ENCODE measurements at places on chromosomes 3 and 15.

DNA sequence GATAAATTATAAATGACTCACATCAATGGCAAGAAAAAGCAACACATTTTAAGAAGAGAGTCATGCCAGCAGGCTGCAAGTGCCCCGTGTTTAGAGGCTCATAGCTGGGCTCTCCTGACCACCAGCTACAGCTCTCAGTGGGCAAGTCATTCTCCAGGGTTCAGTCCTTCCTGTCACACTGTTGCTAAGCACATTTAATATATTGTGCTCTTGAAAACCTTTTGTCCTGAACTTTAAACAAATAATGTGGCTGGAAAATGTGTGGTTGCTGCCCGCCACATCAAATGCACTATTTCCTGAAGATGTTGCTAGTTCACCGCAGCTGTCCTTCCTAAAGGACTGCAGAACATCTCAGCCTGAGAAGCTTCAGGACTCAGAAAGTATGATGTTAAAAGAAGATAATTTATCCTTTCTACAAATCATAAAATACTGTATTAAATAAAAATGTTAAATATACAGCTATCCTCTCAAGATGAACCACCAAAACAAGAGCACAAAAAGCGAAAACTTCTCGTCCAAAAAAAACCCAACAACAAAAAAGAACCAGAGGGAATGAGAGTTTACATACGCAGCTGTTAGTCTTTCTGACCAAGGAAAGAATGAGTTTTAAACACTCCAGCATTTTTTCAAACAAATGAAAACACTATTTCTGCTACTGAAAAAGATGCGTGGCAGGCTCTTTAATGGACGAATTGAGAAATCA lies 951 bp downstream of the TARS3 start:
- DNase-seq, result no peak

GRCh38 chr3:40178012-40178594 lies 131.4 kb upstream of the EIF1B start:
- DNase-seq, result no peak

- no peak for DNase-seq
These were observed 241.4 kb downstream of the ISL2 start for GRCh38 chr15:76577879-76578512.

DNA sequence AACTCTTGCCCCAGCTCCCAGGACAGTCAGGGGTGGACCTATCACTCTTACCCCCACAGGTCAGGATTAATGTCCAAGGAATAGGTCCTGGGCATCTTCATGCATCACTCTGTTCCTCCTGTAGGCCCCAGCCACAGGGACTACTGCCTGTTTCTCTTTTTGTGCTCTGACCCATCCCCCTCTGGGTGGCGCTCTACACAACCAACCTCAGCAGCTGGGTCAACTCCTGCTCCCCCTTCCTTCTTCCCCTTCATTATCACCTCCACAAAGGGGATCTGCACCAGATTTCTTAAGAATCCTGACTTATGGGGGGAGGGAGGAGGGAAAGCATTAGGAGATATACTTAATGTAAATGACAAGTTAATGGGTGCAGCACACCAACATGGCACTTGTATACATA lies 12.2 kb upstream of the TRANK1 start:
- DNase-seq, result no peak

Data from stimulated activated CD4-positive, alpha-beta T cell treated with anti-CD3 and anti-CD28 coated beads, TNF-alpha, amount 100 ng/mL, for 24 hours (primary cell).